Activated T-cell treated with anti-CD3 and anti-CD28 coated beads for 1 hour (primary cell): ENCODE measurements at places on chromosomes 12 and 14.

DNA sequence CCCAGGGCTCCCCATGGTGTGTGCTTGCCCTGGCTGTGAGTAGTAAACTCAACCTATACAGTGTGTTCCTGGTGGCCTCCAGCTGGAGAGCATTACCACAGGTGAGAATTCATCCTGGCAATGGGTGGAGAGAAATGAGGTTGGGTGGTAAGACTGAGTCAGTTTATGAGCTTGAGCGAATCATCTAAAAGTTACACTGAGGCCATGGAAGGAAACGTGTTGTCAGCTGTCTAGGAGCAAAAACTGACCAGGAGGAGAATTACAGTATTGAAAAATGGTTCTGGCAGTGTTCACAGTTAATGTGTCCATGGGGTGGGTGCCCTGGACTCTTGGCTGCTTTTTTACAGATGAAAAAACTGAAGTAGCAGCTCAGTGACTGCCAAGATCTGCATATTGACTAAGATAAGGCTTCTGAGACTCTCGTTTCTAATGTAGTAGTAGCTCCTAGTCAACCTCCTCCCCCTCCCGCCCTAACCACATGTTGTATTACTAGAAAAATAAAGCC is 202.0 kb upstream of the AMIGO2 start:
- no peak for DNase-seq

DNA sequence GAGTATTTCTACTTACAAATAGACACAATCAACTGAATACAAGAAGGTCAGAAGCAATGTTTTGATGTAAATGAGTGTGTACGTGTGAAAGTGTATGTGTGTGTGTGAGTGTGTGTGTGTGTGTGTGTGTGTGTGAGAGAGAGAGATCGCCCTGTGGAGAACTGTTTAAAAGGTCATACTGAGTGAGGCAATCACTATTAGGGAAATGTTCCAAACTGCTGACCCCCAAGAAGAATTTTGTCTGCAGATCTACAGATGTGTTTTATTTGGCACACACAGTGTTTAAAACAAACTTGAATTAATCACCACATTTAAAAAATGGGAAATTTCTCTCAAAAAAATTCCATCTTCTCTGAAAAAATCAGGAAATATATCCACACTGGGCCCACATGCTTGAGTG is 1069.1 kb downstream of the SLC6A15 start:
- DNase-seq = no peak

GRCh38 chr12:33253178-33253577 is 186.4 kb downstream of the SYT10 start:
- DNase-seq = no peak

GRCh38 chr14:73610687-73611086 is 1.6 kb upstream of the ACOT6 start:
- no peak for DNase-seq

GRCh38 chr12:77493302-77494168 is 337.2 kb upstream of the NAV3 start:
- DNase-seq = no peak

DNA sequence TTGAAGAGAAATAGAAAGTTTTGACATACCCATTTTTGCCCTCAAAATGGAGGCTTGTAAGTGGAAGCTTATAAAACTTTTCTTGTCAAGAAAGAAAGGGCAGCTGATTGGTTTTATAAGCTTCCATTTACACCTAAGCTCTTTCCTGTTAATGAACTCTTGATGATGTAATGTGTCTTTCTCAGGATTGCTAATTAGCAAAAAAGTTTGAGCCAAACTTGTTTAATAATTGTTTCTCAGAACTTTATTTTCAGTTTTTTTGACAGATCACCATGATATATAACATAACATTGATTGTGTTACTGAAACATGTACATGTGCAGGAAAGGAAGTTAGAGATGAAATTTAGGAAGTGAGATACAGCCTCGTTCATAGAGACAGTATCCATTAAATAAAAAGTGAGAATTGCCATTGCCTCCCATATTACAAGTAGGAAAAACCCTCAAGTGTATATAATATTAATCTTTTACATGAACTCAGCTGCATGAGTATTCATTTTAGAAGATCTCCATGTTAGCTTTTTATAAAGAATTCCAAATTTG is 26.8 kb downstream of the RIC8B start:
- no peak for DNase-seq

DNA sequence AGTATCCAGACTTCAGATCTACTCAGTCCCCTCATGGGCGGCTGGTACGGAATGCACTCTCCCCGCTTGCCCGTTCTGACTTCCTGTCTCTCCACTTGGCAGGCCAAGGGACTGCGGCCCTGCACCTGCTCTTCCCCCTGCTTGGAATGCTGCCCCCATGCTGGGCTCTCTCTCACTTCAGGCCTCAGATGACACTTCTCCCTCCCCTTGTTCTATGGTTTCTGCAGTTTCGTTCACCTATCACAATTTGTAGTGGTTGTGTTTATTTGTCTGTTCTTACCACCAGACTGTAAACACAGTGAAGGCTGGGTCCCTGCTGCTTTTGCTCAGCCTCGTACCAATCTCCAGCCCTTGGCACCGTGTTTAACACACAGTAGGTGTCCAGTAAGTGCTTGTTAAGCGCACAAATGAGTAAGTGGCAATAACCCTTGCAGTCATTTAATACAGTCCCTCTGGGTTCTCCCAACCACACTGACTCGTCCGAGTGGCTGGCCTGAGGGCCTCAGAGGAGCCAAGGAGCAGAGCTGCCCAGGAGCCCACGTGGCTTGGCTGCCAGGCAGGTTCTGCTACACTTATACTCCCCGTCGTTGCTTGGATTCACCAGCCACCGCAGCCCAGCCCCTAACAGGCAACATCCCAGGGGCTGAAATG is 11.8 kb downstream of the SLC6A12 start:
- no peak for DNase-seq

DNA sequence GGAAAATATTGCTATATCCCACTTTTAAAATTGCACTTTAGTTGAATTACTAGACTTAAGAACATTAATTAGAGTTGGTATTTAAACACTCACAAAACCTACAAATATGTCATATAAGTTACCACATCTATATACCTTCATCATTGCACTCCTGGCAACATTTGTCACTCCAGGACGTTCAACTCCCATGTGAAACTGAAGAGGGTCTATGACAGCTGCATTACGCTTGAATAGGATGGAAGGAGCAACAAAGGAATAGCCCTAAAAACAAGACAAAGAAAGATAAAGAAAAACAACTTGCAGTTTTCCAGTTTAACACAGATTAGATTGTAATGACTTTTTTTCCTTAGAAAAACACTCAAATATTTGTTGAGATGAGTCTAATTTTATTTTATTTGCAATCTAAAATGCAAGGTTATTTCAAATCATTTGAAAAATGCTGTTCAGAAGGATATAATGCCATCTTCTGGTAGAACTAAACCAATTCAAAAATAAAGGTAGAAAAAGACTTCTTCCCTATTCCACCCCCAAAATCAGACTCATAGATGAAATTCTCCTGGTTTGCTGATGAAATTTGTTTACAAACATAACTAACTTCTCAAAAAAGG is 84.3 kb upstream of the TTC7B start:
- no peak for DNase-seq
